ENCODE measurements at places on chromosomes 3 and 15.

DNA sequence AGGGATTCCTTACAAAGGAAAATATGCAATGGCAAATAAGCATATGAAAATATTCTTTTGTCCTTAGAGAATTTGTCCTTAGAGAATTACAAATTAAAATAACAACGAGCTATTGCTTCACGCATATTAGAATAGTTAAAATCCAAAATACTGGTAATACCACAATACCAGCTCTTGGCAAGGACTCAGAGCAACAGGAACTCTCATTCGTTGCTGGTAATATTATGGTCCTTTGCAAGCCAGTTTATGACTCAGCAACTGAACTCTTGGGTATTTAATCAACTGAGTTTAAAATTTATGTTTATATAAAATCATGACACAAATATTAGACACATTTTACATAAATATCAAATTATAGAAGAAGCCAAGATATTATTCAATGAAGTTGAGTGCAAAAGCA is 1730.4 kb downstream of the SI start:
- DNase-seq: no peak

DNA sequence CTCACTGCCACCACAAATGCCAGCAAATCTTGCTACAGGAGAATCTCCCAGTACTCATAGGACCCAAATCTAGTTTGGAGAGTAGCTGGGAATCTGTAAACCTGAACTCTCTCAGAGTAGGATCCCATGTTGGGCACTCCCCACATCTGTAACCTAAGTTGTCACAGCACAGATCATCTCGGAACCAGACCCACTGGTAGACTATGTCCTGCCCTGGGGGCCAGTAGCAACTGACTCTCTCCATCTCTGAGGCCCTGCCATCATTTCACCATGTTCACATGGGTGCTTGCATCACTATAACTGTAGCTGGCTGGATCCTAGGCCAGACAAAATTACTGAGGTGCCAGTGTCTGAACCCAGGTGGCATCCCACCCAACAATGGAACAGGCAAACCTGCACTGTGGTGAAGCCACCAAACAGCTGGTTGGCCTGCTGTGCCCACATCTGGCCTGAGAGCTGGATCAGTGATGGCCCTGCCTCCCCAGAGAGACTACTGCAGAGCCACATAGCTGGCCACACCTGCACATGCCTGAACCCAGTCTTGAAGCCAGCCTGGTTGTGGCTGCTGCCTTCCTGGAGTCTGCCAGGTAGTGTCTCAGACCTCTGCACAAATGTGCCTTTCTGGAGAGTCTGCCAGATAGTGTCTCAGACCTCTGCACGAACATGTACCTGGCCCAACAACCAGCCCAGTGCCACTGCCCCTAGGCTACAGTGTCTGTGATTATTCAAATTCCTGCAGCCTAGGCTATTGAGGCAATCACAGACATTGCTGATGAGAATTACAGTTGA is 82.0 kb downstream of the ISL2 start:
- DNase-seq: no peak

DNA sequence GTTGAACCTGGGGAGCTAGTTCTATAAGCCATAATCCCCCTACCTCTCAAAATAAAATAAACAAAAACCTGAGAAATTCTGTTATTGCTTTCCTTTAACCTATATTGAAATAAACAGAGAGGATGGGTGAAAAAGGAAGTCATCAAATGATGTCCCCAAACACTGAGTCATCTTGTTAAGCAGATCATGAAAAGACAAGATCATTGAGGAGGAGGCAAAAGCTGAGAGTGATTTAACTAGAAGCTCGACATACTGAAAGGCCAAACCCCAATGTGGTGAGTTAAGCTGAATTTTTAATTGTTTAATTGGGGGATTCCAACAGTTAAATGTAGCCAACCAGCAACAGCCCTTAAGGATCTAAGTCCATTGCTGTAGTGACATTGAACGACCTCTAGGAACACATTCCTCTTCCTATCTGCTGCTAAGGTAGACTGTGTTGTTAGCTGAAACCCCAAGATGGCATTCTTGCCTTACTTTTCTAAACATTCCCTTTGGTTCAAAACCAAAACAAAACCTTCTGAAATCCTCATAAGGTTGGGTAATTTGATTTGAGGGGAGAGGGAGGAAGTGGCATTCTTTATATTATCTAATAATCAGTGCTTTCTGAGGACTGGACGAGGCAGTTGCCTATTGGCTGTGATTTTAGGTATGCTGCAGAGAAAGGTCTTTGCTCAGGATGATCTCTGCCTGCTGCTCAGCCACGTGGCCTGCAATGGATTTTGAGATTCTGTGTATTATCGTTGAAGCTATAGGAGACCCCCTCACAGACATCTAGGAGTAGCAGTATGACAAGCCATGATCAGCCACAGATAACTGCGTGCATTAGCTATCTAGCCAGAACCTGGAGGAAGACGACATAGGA is 62.7 kb upstream of the BNIP2 start:
- no peak for DNase-seq

DNA sequence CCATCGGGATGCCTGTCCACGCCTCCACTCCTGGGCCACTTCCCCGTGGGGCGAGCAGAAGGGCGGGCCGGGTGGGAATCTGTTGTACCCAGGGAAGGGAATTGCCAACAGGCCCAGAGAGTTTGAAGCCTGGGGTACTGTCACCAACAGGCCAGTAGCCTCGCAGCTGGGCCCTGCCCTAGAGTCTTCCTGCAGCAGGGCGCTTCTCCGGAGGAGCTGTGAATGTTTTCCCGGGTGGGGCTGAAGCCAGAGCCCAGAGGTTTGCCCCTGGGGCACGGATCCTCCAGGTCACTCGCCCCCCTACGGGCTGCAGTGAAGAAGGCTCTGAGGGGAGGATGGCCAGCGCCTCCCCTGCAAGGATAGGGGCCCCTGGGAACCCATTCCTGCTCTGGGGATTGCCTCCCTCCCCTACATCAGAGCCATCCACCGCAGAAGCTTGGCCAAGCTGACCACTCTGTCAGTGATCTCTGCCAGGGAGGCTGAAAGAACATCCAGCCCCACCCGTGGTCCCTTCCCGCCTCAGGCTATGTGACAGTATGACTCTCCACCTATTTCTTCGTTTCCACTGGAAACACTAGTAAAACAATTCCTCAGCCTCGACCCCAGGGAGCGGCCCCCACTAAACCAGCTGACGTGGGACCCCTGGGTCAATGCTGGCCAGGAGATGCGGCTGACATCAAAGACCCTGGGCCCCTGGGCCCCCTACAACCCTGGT is 16.8 kb downstream of the CIDEC start:
- DNase-seq: no peak

- DNase-seq: no peak
These were observed 29.7 kb upstream of the MTMR10 start for GRCh38 chr15:31021067-31021665.

GRCh38 chr3:2597615-2598014 is 498.9 kb downstream of the CNTN4 start:
- DNase-seq: no peak

DNA sequence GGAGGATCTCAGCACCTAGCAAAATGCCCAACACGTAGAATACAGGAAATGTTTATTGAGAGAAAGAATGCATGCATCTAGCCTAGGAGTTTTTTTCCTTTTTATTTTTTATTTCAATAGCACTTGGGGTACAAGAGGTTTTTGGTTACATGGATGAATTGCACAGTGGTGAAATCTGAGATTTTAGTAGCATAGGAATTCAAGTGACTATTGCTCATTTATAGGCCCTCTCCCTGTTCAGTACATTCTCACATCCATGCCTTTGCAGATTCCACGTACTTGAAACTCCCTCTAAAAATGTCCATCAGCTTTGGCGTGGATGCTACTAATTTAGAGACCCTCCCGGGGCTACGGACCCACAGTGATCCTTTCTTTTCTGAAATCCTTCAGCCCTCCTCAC is 61.7 kb upstream of the PIAS1 start:
- DNase-seq: no peak

DNA sequence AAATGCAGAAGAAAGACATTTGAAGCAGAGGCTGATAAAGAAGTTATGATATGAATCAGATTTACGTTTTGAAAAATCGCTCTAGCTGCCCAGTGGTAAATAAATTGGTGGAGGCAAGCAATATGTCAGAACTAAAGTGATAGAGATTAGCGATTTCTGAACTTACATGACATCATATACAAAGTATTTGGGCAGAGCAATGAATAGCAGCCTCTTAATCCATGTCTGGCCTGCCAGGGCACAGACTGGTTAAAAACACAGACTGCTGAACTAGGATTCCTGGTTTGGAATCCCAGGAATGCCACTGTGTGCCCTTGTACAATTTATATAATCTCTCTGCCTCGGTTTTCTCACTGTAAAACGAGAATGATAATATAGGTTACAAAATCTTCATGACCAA is 243.1 kb upstream of the SETMAR start:
- DNase-seq: no peak

DNA sequence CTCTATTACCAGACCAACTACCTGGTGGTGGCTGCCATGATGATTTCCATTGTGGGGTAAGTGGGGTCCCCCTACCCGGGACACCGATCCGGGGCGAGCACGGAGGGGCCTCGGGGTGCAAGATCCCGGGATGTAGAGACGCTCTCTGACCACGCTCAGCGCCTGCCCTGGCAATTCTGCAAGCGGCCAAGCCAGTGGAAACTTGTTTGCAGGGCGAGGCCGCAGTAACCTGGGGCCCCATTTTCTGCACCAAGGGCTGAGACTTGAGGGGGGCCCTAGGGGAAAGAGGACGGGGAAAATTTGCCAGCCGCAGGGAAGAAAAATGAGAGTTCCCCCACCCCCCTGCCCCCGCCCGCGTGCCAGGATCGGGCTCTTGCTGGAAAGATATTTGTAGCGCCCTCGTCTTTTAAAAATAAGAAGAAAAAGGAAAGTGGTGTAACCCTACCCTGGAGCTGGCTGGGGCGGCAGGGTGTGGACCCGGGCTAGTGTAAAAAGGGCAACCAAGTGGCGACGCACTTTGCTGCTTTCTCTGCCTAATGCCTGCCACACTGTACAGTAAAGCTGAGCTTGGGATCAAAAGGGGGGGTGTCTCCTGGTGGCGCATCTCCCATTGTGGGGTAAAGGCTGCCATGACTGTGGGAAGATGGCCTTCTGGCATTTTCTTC is 563 bp downstream of the ARL6IP5 start:
- DNase-seq: no peak

DNA sequence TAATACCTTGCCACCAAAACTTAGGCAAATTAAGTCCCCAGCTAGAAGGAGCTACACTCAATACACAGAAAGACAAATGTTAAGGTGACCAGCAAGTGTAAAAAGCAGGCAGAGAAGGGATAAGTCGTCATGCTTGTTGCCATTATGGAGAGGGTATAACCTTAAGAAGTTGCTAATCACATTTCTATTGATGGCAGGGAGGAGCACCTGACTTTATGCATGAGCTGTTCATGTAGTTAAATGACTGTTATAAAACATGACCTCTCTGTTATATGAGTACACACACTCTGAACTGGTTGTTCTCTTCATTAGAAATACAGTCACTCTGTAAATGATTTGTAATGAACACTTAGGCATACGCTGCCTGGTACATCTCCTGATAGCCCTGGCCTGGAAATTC is 6.6 kb upstream of the CCNL1 start:
- no peak for DNase-seq

GRCh38 chr3:13064964-13065363 is 8.3 kb downstream of the IQSEC1 start:
- DNase-seq: no peak

- DNase-seq: no peak
These were observed 67.9 kb downstream of the DCUN1D1 start for GRCh38 chr3:182912474-182912873.

GRCh38 chr15:101207867-101208288 is 44.0 kb downstream of the CHSY1 start:
- no peak for DNase-seq

DNA sequence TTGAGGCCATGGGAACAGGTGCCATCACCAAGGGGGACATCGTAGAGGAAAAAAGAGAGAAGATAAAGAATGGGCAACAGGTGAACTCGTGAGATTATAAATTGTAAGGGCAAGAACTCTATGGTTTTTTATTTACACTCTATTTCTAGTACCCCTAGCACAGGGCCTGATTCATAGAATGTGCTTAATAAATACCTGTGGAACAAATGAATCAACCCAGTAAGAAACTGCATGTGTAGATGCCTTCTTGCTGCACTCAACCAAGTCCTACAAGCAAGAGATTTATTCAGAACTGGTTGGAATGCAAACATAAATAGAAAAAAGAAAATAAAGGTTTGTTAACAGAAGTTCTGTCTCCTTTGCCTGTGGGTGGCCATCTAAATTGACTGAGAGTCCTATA is 18.7 kb upstream of the KPNA1 start:
- DNase-seq: no peak

All from stimulated activated CD4-positive, alpha-beta T cell treated with anti-CD3 and anti-CD28 coated beads, Interleukin-4, amount 100 ng/mL, for 1 hour (primary cell).